ENCODE measurements at places on chromosomes 2 and 18. TPM values are rescaled to one million over a fixed set of nuclear protein-coding genes. Genes with fewer than 3 reads are reported as not detected.

SPATA3 gene
- total RNA-seq, result not detected

HOXD10 gene
- 0.24 TPM for total RNA-seq

ANKRD30B gene
- total RNA-seq, result not detected

ZNF396 gene
- total RNA-seq, result 0.80 TPM

ALK gene
- total RNA-seq, result 0.04 TPM

UGT1A3 gene
- total RNA-seq, result 0.28 TPM

GATA6 gene
- total RNA-seq, result 0.32 TPM

NMUR1 gene
- total RNA-seq, result 0.08 TPM

CYRIA gene
- total RNA-seq, result 1.3 TPM

FOXI3 gene
- not detected for total RNA-seq

CFAP210 gene
- total RNA-seq, result not detected

DOK6 gene
- 0.04 TPM for total RNA-seq

CCDC148 gene
- 0.32 TPM for total RNA-seq

KLF7 gene
- 20.1 TPM for total RNA-seq

DCTN1 gene
- 86.4 TPM for total RNA-seq

SERPINB4 gene
- total RNA-seq, result 418 TPM

PTPRN gene
- not detected for total RNA-seq

DNAH7 gene
- total RNA-seq, result 0.12 TPM

ELOA2 gene
- not detected for total RNA-seq

DHX57 gene
- 9.0 TPM for total RNA-seq

MOB1A gene
- total RNA-seq, result 81.3 TPM

CFC1 gene
- total RNA-seq, result not detected

PROKR1 gene
- total RNA-seq, result not detected

DCAF17 gene
- total RNA-seq, result 9.4 TPM

CCDC74A gene
- 1.4 TPM for total RNA-seq

PLB1 gene
- total RNA-seq, result 1.6 TPM

GKN1 gene
- total RNA-seq, result not detected

GPAT2 gene
- total RNA-seq, result 0.44 TPM

CIDEA gene
- total RNA-seq, result 0.80 TPM

NPAS2 gene
- total RNA-seq, result 63.6 TPM

IL37 gene
- not detected for total RNA-seq

DYTN gene
- total RNA-seq, result not detected

TMEM169 gene
- 0.04 TPM for total RNA-seq

KYNU gene
- 33.6 TPM for total RNA-seq

AMER3 gene
- not detected for total RNA-seq

CAPN14 gene
- 191 TPM for total RNA-seq

DNER gene
- total RNA-seq, result 0.60 TPM

APCDD1 gene
- total RNA-seq, result 42.2 TPM

AGFG1 gene
- 62.4 TPM for total RNA-seq

MRPL33 gene
- 37.3 TPM for total RNA-seq

TEX44 gene
- not detected for total RNA-seq

COL5A2 gene
- total RNA-seq, result 6.3 TPM

FZD7 gene
- total RNA-seq, result 3.0 TPM

VIL1 gene
- not detected for total RNA-seq

EGR4 gene
- not detected for total RNA-seq

PTPRM gene
- 5.3 TPM for total RNA-seq

FHL2 gene
- total RNA-seq, result 39.0 TPM

AQP4 gene
- total RNA-seq, result 0.08 TPM

E2F6 gene
- 5.0 TPM for total RNA-seq

SNORC gene
- total RNA-seq, result 1.8 TPM

CRYGC gene
- total RNA-seq, result not detected

BMP10 gene
- total RNA-seq, result not detected

ASAP2 gene
- total RNA-seq, result 6.4 TPM

POTEF gene
- total RNA-seq, result not detected

MYO5B gene
- 29.6 TPM for total RNA-seq

REG3G gene
- total RNA-seq, result not detected
